ENCODE measurements at places on chromosomes 13 and 19.

DNA sequence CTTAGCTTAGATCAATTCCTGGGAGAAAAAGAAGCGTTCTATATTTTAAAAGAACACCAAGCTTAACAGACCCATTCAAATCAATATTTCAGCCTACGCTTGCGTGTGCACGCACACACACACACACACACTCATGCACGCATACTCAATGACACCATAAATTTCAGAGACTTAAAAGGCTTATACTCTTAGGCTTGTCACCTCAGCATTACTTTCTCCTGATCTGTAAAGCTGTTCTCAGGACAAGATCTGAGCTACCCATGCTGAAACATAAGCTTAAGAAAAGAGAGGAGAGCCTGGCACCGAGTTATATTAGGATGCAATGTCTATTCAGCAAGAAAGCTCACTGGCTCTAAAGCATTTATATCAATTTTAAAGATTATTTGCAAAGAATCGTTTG is 368.5 kb downstream of the FGF14 start:
- no peak for DNase-seq

GRCh38 chr13:23321535-23322241 is 111.8 kb downstream of the SACS start:
- DNase-seq = no peak

DNA sequence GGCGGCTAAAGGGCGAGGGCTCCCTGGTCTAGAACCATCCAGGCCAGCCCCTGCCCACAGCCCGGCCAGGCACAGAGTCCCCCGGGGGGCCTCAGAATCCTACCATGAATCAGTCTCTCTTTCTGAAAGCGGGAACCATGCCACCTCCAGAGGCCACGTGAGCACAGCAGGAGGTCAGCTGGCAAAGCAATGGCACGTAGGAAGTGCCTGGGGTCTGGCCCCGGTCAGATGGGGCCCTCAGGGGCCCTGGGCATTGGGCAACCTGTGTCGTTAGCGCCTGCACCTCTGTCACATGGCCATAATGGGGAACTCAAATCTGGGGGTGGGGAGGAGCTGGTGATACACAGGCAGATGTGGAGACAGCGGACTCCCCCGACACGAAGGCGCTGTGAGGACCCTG is 8.8 kb downstream of the MFSD12 start:
- DNase-seq = no peak

DNA sequence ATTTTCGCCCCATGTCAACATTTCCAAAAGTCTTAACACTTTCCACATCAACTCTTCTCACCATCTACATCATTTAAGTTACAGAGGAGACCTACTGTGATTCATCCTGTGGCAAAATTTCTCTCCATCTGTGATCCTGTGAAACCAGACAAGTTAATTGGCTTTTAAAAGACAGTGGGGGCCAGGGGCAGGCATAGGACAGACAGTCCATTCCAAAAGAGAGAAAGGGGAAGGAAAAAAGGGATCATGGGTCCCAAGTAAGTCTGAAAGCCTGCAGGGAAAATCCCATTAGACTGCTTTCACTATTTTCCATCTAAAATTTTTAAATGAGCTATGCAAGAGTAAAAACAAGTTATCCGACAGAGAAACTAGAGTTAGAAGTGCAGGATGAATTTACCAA is 121.0 kb downstream of the MRPL57 start:
- no peak for DNase-seq

DNA sequence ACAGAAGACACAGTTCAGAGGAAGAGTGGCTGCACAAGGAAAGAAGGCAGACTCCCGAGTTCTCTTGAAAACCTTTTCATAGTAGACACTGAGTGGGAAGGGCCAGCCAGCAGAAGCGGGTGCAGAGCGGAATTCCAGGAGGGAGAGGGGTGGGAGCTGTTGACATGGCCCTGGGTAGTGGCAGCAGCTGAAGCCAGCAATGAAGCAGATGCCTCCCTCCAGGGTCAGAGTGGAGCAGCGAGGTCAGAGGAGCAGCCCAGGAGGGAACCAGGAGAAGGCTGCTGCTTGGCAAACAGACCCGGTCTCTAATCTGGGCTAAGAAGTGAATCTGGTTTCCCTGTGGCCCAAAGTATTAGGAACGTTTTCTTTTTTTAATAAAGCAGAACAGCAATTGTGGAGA is 73.9 kb upstream of the SPATA13 start:
- DNase-seq = no peak

DNA sequence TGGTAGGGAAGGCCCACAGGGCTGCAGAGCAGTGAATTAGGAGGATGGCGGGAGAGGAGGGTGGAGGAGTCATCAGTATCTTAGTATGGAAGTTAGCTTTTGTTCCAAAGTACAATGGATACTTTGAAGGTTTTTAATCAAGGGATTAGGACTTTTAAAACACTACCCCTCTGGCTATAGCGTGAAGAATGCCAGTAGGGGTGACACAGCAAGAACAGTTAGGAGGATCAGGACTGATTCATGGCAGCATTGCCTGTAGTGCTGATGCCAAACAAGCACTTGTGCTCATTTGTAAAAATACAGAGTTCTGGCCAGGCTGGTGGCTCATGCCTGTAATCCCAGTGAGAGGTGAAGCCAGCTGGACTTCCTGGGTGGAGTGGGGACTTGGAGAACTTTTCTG is 46.2 kb downstream of the SKA3 start:
- DNase-seq = no peak

DNA sequence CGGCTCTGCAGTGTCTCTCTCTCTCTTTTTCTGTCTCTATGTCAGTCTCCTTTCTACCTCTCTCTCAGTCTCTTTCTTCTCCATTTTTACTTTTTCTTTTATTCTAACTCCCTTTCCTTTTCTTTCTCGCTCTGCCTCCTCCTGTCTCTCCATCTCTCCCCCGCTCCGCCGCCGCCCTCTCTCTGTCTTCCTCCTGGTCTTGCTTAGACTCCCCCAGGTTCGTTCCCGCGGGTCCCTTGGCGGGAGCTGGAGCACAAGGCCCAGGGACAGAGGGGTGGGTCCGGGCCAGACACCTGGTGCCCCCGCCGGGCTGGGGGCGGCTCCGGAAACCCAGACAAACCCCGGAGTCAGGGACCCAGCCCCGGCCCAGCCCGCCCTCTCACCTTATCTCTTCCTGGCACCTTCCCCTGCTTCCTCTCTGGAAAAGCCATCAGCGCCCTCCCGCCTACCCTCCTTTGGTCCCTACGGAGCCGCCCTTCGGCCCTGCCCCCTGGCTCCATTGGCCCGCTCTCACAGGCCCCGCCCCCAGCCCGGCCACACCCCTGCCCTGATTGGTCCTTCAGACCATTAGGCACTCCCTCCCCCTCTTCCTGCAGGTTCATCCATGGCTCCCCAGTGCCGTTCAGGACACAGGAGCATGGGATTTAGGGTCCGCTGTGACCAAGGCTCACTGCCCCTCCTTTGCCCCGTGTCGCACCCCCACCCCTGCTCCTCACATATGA is 15.4 kb upstream of the NOP53 start:
- peak; percentile 99 for DNase-seq

GRCh38 chr13:59413126-59413525 is 750.6 kb downstream of the DIAPH3 start:
- DNase-seq = peak; percentile 24

DNA sequence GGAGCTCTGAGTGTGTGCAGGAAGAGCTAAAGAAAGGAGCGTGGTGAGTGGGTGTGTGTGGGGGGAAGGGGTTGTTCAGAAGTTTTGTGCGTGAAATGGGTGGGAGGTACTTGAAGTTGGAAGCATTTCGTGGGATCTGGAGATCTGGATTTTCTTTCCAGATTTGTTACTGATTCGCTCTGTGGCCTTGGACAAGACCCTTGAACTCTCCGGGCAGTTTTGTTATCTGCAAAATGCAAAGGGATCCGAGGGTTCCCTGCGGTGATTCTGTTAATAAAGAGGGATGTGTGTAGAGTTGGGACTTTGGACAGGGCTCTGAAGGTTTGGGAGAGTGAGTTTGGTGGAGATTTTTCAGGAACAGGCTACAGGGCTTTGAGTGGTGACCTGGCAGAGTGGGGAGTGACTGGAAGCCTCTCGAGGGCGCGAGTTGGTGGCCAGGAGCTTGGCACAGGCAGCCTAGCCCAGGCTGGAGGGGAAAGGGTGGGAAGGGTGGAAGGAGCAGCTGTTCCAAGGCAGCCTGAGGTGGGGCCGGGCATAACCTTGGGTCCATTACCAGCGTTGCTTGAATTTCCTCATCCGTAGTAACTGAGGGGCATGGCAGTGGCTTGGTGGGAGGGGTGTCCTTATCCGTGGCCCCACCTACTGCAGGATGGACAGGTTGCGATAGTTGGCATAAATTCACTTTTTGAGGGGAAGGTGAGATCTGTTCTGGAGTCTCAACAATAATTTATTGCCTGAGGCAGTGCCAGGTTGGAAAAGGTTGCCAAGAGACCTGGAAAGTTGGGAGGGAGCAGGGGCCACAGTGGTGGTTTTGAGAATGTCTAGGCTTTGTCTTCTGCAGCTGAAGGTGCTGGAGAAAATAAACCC is 2.1 kb downstream of the ACTN4 start:
- DNase-seq = no peak

GRCh38 chr13:80572308-80572922 is 231.5 kb upstream of the SPRY2 start:
- no peak for DNase-seq

DNA sequence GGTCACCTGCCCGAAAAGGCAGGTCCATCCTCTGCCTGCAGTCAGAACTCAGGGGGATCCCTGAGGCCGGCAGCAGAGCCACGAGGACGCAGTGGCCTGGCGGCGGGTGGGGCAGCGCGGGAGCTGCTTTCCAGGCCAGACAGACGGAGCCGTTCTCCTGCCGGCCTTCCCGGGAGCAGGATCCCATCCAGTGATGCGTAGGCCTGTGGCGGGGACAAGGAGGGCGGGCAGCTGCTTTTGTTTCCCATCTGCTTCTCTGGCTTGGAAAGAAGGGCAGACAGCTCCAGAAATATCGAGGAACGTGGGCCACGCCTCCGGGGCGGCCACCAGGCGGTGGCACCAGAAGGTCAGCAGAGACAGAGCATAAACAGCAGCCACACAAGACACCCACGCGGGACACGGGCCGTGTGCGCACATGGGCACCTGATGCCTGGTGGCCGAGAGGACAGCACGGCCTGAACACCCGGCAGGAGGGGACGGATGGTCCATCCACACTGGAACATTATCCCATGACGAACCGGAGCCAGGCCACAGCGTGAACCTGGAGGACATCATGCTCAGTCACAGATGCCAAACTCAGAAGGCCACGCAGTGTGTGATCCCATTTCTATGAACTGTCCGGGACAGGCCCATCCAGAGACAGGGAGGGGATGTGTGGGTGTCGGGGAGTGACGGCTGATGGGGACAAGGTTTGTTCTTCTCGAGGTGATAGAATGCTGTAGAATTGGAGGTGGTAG is 13.9 kb upstream of the MKNK2 start:
- no peak for DNase-seq

- DNase-seq = no peak
These were observed 767.9 kb downstream of the PCDH9 start for GRCh38 chr13:66462187-66462586.

GRCh38 chr13:110912651-110913051 is 2.2 kb downstream of the ANKRD10 start:
- DNase-seq = no peak

- no peak for DNase-seq
These were observed 172.5 kb downstream of the DLEU7 start for GRCh38 chr13:50670847-50671496.

GRCh38 chr13:98273067-98273823 is 96.2 kb upstream of the RNF113B start:
- no peak for DNase-seq

GRCh38 chr19:7874897-7875273 is 695 bp upstream of the PRR36 start:
- DNase-seq = no peak

DNA sequence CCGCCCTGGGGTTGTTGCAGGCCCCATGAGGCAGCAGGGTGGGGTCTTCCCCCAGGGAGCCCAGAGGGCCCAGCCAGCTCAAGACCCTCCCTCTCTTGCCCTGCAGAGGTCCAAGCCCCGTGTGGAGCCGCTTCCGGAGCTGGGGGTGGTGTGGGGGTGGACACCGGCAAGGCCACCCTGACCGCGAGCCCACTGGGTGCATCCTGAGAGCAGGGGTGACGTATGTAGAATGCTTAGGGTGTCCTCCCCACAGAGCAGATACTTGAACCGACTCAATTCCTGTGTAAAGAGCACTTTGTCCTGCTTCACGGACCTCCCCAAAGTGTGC is 14.8 kb downstream of the UBXN6 start:
- DNase-seq = no peak

DNA sequence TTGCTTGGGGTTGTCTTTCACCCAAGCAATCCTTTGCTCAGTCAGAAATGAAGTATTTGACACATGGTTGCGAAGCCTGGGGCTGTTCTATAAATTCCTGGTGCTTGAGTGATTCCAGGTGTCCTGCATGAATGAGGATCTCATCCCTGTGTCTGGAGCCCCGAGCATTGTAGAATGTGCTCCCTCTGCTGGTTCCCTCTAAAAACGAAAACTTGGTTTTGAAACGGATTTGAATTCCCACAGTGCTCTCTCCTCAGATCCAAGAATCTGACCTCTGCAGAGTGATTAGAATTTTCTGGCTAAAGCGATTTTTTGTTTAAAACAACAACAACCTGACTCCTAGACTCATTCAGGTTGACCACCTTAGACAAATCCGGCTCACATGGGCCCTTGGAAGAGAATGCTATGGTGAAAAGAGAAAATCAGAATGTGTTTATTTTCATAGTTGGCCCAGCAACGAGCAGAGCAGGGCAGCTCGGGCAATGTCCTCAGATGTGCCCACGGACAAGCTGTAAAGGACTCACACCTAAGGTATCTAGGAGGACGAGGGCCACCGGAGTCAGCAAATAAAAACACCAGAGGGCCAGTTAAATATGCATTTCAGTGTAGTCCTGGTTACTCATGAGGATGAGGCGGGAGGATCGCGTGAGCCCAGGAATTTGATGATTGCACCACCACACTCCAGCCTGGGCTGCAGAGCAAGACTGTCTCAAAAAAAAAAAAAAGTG is 8.7 kb upstream of the ATP12A start:
- no peak for DNase-seq

GRCh38 chr19:10766671-10767201 is 48.9 kb downstream of the DNM2 start:
- DNase-seq = no peak

DNA sequence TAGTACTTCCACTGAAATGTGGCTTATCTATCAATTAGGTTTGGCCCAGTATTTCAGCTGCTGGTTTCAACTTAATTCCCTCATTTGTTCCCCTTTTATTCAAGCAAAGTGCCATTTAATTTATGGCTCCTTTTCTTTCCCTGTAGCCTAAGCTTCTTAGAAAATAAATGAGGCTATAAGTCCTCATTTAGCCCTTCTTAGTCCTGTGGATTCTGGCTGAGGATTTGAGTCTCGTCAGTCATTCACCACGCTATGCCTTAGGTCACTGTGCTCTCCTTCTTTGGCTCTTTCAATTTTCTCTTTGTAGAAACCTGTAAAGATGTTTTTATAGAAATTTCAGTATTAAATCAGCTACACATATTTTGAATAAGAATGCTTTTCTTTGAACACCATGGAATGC is 579.1 kb downstream of the GPC6 start:
- no peak for DNase-seq

- no peak for DNase-seq
These were observed 14.7 kb downstream of the GADD45B start for GRCh38 chr19:2490659-2491058.

DNA sequence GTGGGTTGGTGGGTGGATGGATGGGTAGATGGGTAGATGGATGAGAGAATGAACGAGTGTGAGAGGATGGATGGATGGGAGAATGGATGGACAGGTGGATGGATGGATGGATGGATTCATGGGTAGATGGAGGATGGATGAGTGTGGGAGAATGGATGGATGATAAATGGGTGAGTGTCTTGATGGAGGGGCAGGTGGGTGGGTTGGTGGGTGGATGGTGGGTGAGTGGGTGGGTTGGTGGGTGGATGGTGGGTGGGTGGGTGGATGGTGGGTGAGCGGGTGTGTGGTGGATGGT is 35.4 kb upstream of the ONECUT3 start:
- DNase-seq = no peak
